NCI-H1417 (cell line): ENCODE measurements at places on chromosomes 3 and 15.

DNA sequence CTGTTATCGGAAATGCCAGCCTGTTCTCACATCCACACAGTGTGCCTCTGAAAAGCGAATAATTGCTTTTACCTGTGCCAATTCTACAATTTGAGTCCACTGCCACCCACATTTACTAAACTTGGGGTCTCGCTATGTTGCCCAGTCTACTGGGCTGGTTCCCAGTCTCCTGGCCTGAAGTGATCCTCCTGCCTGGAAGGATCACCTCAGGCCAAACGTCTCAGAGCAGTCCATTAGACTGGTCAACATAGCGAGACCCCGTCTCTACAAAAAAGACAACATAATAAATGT lies 827 bp upstream of the INO80 start:
- DNase-seq, result no peak

DNA sequence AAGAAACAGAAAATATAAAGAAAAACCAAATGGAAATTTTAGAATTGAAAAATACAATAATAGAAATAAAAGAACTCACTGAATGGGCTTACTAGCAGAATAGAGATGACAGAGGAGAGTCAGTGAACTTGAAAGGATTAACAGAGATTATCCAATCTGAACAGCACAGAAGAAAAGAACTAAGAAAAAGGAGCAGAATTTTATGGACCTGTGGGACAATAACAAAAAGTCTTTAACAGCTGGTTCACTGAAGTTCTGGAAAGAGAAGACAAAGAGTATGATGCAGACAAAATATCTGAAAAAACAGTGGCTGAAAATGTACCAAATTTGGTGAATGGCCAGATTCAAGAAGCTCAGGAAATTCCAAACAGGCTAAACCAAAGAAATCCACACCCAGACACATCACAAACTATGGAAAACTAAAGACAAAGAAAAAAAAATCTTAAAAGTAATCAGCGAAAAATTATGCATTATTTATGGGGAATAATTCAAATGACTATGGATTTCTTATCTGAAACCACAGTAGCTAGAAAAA lies 9.7 kb upstream of the GNB5 start:
- no peak for DNase-seq

DNA sequence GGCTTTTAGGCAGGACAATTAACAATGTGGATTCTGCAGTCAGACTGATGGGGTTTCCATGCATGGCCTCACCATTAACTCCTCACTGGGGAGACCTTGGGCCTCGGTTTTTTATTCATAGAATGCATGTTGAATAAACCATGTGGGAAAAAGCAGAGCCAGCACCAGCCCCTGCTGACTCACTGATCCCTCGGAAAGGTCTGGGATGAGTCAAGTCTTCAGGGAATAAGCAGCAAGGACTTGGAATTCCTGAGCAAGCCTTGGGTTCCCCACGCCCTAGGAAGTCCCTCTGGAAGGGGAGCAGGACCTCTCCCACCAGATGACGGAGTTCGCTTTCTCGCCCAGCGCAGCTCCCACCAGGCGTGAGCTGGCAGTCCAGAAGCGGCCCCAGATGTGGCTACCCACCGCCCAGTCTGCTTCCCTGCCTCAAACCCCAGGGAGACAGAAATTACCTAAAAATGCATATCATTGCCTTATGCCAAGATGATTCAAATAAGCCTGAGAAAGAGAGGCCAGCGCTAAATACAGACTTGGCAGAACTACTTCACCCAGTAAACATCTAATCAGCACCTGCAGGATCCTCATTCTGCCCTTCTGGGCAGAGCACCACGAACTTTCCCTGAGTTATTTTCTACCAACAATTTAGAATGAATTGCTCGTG lies 45.4 kb downstream of the BTD start:
- no peak for DNase-seq

- no peak for DNase-seq
These were observed 14.8 kb upstream of the TMOD3 start for GRCh38 chr15:51814606-51815005.

- no peak for DNase-seq
These were observed 57.9 kb downstream of the TRAK1 start for GRCh38 chr3:42148982-42149432.

DNA sequence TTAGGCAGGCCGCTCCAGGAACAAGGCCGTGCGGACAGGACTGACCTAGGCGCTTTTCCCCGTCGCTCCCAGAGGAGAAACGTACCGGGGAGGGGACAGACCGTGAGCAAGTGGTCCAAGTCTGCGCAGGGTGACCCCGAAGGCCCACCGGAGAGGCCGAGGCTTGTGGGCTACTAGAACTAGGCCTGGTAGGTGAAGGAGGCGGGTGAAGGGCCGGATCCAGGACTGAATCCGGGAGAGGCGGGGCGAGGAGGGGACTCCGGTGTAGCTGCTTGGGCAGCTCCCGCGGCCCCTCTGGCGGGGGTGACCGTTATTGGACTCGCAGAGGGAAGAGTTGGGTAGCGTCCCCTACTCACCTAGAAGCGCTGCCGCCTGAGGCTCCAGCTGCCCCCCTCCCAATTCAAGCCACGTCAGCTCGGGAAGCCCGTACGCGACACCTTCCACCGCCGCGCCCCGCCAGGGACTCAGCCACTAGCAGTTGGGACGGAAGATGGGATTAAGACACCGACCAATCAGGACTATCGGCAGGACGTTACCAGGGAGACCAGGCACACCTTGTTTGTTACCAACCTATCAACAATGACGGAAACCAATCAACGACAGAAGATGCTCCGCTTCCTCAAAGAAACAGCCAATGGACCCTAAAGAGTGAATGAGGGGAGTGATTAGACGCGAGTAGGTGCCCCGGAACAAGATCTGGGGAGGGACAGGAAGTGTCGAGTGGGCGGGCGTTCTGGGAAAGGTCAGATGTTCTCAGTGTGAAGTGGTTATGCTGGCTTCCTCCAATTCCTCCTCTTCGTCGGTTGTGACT lies at the start of gene GOLGB1:
GOLGB1 (minus strand) TSS at position 466 of the 811 bp plus-strand sequence. CDS start 18,770 bp downstream, outside the sequence.
- DNase-seq, result peak; percentile 97

DNA sequence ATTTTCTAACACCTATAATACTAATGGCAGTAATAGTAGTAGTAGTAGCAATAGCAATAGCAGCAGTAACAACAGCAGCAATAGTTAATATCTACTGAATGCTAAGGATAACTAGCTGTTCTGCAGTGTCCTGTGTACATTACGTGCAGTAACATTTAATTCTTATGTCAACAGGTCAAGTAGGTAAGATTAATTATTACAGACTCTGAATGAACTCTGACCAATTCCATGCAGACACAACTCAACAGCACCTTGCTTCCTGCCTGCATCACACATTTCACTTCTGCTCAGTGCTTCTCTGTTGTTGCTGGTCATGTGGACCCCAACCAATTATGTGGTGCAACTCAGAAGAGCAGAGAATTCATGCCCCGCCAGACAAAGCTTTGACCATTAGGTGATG lies 39.9 kb upstream of the ARHGEF26 start:
- DNase-seq, result peak; percentile 52

- DNase-seq, result peak; percentile 98
These were observed 23.1 kb downstream of the EPM2AIP1 start for GRCh38 chr3:36969540-36970432.

- DNase-seq, result no peak
These were observed 337.2 kb upstream of the ROBO2 start for GRCh38 chr3:76702676-76703075.

DNA sequence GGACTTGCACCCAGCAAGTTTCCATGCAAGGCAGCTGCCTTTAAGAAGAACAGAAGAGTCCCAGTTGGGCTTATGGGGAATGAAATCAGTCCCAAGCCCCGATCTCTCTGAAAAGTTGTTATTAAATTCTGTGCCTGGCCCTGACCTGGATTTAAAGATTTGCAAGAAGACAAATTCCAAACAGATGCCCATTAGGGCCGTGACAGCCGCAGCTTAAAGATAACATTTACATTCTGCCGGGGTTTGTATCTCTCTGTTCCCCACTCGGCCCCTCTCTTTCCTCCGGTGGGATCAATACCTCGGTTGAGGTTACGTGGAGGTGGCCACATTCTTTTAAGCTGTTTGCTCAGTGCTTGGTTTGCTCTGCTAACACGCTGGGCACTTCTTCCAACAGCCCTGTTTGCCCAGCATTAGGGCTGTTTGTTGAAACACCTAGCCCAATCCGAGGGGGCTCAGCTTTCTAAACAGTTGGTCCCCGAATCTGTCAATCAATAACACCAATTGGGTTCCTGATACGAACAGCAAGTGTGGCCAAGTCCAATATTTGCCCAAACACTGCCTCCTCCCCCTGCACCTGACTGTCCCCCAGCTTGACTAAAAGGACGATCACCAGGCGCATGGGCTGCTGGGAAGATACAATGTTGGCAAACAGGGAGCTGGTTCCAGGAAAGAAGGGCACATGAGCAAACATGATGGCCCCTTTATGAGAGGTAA lies 108.6 kb downstream of the RPLP1 start:
- DNase-seq, result peak; percentile 78

DNA sequence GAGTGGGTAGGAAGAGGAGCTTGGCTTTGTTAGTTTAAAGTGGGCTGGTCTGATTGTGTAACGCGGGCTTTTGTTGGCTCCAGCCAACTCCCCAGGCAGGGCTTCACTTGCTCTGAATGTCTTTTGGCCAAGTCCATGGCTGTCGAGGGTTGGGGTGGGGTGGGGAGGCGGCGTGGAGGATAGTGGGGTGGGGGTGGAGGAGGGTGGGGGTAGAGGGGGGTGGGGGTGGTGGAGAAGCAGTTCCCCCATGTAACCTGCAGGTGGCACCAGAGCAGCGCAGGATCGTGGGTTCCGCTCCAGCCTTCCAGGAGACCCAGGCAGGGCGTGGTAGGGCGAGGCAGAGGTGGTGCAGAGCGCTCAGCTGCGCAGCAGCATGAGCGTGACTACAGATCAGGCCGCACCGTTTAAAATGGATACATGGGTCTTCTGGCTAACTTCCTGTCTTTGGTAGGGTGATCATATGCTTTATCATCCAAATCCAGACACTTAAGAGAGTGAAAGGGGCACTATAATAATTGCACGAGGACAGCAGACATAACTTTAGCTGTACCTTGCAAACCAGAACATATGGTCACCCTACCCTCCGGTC lies 28.3 kb downstream of the GOLGA6A start:
- DNase-seq, result peak; percentile 78

GRCh38 chr3:23019596-23020300 lies 183.4 kb upstream of the UBE2E2 start:
- DNase-seq, result peak; percentile 10

GRCh38 chr3:59268170-59268569 lies 218.3 kb upstream of the CFAP20DC start:
- no peak for DNase-seq

GRCh38 chr3:108406661-108407206 lies 103.7 kb downstream of the MYH15 start:
- peak; percentile 64 for DNase-seq

- no peak for DNase-seq
These were observed 7.2 kb upstream of the P2RY12 start for GRCh38 chr3:151391720-151392119.

DNA sequence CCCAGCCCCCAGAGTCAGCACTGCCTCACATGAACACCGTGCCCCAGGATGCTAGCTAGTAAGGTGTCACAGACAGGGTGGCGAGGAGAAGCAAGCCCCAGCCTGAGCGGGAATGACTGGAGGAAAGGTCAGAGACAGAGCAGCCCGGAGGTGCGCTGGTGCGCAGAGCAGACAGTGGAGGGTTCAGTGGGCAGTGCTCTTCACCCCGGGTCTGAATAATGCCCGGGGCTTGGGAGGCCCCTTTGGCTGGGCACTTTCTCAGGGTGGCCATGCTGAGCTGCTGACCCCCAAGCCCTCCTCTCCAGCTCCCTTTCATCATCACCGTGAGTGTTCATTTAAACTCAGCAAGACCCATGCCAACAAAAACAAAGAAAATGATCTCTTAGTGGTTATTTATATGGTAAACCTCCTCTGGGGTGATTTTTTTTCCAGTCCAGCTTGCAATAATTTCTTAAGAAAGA lies 110.8 kb downstream of the VGLL4 start:
- DNase-seq, result no peak

GRCh38 chr3:111539351-111540331 lies 2.4 kb upstream of the CD96 start:
- peak; percentile 12 for DNase-seq
